ENCODE measurements at places on chromosomes 5 and 9.

DNA sequence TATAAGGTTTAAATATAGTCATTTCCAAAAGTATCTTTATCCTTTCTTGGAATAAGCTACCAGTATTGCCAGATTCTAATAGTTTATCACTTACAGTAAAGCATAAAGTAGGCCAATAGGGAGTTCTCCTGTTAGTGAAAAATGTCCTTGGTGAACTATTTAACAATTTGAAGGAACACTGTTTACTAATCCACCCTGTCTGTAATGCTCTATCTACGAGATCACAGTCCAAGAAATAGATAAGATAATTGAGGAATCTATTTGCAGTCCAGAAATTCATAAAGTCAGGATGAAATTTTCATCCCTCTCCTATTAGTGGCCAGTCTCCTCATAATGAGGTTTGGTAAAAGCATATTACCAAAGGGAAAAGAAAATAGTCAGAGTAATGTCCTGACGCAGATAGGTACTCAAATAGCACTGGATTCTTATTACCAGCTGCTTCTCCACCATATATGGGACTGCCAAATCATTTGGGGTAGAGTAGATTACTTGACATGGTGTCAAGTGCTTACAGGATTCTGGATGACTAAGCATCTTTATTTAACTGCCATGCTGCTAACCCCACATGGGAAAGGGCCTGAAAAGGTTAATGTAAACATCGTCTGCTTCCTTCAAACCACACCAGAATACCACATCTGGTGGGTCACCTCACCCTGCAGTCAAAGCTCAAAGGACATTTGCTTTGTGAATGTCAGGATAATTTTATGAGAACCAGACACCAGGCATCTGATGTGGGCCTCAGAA lies 808.1 kb downstream of the EFNA5 start:
- no peak overlapping the region for H3K4me3 ChIP-seq
- no peaks in the 10 kb centered on the region for H3K27me3 ChIP-seq
- no peak for DNase-seq
- H3K36me3 ChIP-seq, result no peaks in the 10 kb centered on the region

- H3K4me3 ChIP-seq, result no peak overlapping the region
- H3K27ac ChIP-seq, result no peak overlapping the region
- no peaks in the 10 kb centered on the region for H3K36me3 ChIP-seq
These were observed 86.7 kb downstream of the GOLPH3 start for GRCh38 chr5:32087086-32088082.

- H3K36me3 ChIP-seq, result no peaks in the 10 kb centered on the region
- no peak within 1 kb of the TSS for H3K27ac ChIP-seq
- peak; percentile 37 for DNase-seq
- no peak within 1 kb of the TSS for H3K4me3 ChIP-seq
- H3K27me3 ChIP-seq, result no peaks in the 10 kb centered on the region
These were observed at the start of gene NMUR2 for GRCh38 chr5:152405145-152405544. Gene NMUR2 (minus strand): TSS chr5:152405279. CDS start chr5:152405113, 166 bp downstream.

DNA sequence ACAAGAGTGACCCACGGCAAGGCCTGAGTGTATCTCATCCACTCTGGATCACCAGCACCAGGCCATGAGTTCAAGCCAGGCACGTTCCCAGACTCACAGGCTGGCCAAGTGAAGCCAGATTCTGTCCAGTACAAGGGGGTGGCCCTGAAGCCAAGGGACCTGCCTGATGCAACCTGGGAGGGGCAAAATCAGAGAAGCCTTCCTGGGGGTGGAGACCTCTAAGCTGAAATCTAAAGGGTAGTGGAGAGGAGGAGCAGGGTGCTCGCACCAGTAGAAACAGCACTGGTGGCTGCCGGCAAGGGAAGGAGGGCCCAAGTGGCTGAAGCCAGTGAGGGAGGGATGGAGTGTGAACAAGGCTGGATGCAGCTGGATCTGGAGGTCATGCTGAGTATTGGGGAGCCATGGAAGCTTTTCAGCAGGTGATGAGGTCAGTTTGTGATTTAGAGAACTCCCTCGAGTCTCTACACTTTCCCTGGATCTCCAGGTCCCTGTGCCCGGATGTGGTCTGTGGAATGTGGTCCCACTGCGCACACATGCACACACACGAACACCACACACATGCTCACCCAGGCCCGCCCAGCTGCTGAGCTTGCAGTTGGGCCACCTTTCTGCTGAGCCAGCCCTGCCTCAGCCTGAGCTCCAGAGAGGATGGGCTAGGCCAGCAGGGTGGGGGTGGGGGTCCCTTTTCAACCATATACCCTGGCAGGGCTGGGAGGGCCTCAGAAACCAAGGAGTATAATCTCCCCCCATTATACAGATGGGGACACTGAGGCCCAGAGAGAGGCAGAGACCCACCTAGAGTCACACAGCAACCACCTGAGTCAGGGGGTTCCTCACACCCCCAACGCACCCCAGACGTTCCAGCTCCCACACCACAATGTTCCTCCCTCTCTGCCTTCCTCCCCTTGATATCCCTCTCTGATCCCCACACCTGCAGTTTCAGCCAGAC lies 1.6 kb downstream of the PIP5KL1 start:
- H3K36me3 ChIP-seq, result no peaks in the 10 kb centered on the region
- H3K4me3 ChIP-seq, result no peak overlapping the region
- H3K4me1 ChIP-seq, result no peaks in the 10 kb centered on the region
- DNase-seq, result peak; percentile 32
- no peak overlapping the region for H3K27ac ChIP-seq
- H3K27me3 ChIP-seq, result peaks cover 4% of the 10 kb centered on the region

DNA sequence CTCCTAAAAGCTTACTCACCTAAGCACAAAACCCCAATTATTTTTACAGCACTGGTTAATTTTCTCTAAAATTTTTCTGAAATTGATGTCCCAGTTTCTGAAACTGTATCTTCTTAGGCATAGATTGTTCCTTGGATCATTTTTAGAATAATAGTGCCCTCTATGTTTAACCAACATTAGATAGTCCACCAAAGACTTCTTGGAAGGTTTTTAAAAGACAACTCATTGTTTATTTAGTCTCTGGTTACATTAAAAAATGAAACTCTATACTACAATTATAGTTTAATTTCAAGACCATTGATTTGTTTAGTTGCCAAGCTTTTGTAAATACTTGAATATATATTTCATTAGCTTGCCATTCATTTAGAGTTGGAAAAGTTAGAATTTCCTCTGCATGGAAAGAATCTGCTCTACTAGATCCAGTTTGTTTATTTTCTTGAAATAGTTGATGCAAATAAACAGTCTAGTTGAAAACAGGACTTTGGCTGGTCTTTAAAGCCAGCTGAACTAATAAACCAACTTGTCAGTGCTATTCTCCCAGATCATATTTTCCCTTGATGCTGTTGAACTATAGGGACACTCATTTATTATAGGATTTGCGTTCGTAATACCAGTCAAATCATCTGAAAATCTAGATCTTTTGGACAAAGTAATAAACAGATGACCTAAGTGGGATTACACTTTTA lies 990.5 kb downstream of the TLE1 start:
- peak; percentile 26 for DNase-seq
- no peaks in the 10 kb centered on the region for H3K27me3 ChIP-seq
- peaks cover 3% of the 10 kb centered on the region for H3K4me1 ChIP-seq
- no peaks in the 10 kb centered on the region for H3K36me3 ChIP-seq
